ENCODE measurements at places on chromosomes 6 and 20. TPM values are rescaled to one million over a fixed set of nuclear protein-coding genes. Genes with fewer than 3 reads are reported as not detected.

Gene LIME1
- 12.1 TPM for total RNA-seq

Gene CCN2
- 418 TPM for total RNA-seq

Gene SLC52A3
- 1.7 TPM for total RNA-seq

Gene VWA7
- total RNA-seq, result 0.50 TPM

Gene GSTA2
- total RNA-seq, result not detected

Gene MATN4
- not detected for total RNA-seq

Gene COL21A1
- 22.2 TPM for total RNA-seq

Gene SLC13A3
- 0.63 TPM for total RNA-seq

Gene ADGRB3
- 5.7 TPM for total RNA-seq

Gene ABT1
- total RNA-seq, result 13.3 TPM

Gene ZC3H12D
- total RNA-seq, result 0.63 TPM

Gene ADAM33
- 45.4 TPM for total RNA-seq

DNA sequence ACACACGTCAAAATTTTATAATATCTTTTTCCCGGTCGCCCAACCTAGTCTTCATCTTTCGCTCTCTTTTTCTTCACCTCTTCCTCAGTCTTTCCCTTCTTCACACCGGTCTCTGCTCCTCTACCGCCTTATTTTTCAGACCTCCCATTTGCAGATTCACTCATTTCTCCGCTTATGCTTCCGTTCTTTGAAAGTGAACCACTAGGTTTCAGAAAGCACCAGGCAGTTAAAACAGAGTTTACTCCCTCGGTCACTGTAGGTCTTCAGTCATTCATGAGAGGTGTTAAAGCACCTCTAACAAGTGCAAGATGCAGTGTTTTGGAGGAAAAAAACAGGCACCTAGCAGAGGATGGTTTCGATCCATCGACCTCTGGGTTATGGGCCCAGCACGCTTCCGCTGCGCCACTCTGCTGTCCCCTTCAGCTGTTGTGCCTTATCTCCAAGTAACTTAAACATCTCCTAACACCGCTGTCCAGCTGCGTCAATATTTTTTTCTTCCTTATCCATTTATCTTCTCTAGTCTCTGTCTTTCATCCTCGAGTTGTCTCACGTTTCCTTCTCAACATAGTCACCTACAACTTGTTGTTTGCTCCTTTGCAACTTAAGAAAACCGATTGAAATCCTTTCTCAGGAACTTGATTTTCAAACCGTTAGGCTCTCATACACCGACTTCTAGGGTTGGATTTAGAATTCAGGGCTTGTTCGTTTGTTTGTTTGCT is 119.7 kb upstream of the ZNF184 start:
- no peaks in the 10 kb centered on the region for H3K36me3 ChIP-seq
- no peak for DNase-seq
- peaks cover 7% of the 10 kb centered on the region for H3K4me1 ChIP-seq
- no peak overlapping the region for H3K27ac ChIP-seq
- peaks cover 89% of the 10 kb centered on the region for H3K27me3 ChIP-seq
- no peak overlapping the region for H3K4me3 ChIP-seq

DNA sequence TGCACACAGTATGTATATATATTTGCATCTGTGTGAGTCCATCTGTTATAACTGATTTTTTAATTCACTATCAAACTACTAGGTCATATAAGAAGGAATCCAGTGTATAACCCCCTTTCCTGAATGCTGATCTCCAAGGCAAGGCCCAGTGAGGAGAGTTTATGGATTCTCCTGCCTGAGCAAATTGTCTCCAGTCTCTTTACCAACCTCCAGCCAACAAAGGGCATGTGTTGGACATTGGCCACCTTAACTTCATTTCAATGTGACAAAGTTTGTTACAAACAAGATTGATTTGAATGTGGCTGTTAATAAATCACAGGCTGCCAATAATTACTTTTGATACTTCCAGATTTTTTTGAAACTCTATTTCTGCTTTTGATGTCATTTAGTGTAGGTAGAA is 191.6 kb downstream of the HAO1 start:
- no peak overlapping the region for H3K4me3 ChIP-seq
- H3K36me3 ChIP-seq, result no peaks in the 10 kb centered on the region
- H3K27ac ChIP-seq, result no peak overlapping the region
- no peaks in the 10 kb centered on the region for H3K27me3 ChIP-seq

DNA sequence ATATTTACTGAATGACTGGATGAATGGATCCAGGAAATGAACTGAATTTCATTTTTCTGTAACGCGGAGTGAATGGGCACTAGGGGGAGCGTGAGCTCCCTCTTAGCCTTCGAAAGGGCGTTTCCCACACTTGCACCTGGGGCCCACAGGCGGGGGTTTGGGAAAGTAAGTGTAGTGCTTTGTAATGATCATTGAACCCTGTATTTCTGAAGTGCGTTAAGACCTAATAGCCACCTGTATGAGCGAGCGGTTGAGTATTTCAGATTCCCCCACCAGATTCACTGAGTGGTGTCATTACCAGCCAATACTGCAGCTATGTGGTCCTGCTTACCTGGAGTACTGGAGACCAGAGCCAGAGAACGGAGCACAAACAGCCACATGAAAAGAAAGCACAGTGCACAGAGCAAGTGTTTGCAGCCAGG is 10.5 kb downstream of the SYTL3 start:
- H3K27me3 ChIP-seq, result no peaks in the 10 kb centered on the region
- H3K4me3 ChIP-seq, result no peak overlapping the region
- H3K36me3 ChIP-seq, result no peaks in the 10 kb centered on the region

GRCh38 chr6:151948002-151948743 is 140.7 kb downstream of the ESR1 start:
- no peaks in the 10 kb centered on the region for H3K36me3 ChIP-seq
- no peak for DNase-seq

- no peaks in the 10 kb centered on the region for H3K4me1 ChIP-seq
- H3K27me3 ChIP-seq, result no peaks in the 10 kb centered on the region
- no peak overlapping the region for H3K27ac ChIP-seq
- no peak for DNase-seq
Measured at GRCh38 chr6:14396392-14396791, 278.8 kb downstream of the CD83 start.

- H3K4me3 ChIP-seq, result no peak overlapping the region
- peaks cover 53% of the 10 kb centered on the region for H3K4me1 ChIP-seq
- no peaks in the 10 kb centered on the region for H3K36me3 ChIP-seq
- H3K27me3 ChIP-seq, result no peaks in the 10 kb centered on the region
- peak overlapping the region; percentile 24 for H3K27ac ChIP-seq
- no peak for DNase-seq
Measured at GRCh38 chr6:43705996-43706395, 18.4 kb upstream of the MRPS18A start.

DNA sequence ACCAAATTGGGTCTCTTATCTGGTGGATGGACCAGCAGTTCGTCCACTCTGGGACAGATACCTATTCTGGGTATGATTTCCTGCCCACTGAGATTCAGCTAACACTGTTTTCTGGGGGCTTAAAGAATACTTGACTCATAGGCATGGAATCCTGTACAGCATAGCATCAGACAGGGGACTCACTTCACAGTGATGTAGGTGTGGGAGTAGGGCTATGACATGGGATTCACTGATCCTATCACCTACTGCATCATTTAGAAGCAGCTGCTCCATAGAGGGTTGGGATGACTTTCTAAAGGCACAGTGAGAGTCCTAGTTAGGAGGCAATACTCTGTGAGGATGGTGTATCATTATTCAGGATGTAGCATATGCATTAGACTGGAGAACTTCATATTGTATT is 74.5 kb upstream of the AHI1 start:
- H3K4me1 ChIP-seq, result no peaks in the 10 kb centered on the region
- DNase-seq, result no peak
- no peaks in the 10 kb centered on the region for H3K36me3 ChIP-seq
- no peak overlapping the region for H3K27ac ChIP-seq

- H3K4me1 ChIP-seq, result no peaks in the 10 kb centered on the region
- no peak for DNase-seq
- H3K27ac ChIP-seq, result no peak overlapping the region
- H3K4me3 ChIP-seq, result no peak overlapping the region
- no peaks in the 10 kb centered on the region for H3K36me3 ChIP-seq
Measured at GRCh38 chr20:36642136-36642535, 3.9 kb downstream of the SLA2 start.

- H3K27me3 ChIP-seq, result no peaks in the 10 kb centered on the region
- no peak overlapping the region for H3K27ac ChIP-seq
- peaks cover 15% of the 10 kb centered on the region for H3K4me1 ChIP-seq
- H3K4me3 ChIP-seq, result no peak overlapping the region
- H3K36me3 ChIP-seq, result no peaks in the 10 kb centered on the region
Measured at GRCh38 chr6:85966828-85967227, 324.1 kb upstream of the SYNCRIP start.

DNA sequence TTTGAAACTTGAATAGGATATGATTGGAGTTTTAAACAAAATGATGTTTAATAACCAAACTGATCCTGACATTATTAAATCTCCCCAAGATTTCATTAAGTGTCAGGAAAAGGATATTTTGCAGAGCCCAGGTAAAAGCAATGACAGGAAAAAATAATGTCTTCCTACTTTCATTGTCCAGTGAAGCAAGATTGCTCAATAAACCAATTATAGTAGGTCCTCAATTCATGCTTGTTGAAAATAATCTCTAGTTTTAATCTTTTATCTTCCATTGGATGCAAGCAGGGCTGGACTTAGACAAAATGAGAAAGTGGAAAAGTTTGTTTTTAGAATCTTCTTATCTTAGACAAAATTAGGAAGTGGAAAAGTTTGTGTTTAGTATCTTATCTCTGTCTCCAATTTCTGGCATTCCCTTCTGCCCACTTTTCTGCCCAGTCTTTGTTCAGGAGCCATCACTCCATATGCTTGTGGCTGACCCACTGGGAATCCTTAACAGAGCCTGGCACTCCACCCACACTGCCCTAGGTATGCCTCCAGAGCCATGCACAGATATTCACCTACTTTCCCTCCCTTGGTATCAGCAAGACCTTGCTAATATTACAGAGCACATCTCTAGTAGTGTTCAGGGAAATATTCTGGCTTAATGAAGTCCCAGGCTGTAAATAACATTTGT is 57.0 kb upstream of the CARMIL1 start:
- H3K4me1 ChIP-seq, result peaks cover 4% of the 10 kb centered on the region
- no peak for DNase-seq
- H3K27ac ChIP-seq, result no peak overlapping the region
- no peaks in the 10 kb centered on the region for H3K27me3 ChIP-seq
- no peak overlapping the region for H3K4me3 ChIP-seq

DNA sequence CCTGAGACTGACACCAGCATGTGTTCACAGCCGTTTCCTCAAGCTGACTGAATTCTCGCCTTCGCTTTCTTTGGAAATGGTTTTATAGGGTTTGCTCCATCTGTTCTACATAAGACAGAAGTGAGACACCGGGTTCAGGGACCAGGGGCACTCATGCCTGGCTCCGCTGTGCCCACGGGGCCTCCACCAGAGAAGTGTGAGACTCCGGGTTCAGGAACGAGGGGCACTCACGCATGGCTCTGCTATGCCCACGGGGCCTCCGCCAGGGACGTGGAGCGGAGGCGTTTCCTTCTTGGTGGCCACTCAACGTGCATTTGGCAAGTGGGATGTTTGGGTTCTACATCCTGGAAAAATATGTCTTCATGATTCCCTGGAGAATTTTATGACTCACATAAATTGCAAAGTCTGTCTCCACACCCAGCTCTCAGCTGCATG is 106.6 kb downstream of the RNASET2 start:
- H3K4me3 ChIP-seq, result no peak overlapping the region
- H3K36me3 ChIP-seq, result no peaks in the 10 kb centered on the region
- H3K27me3 ChIP-seq, result no peaks in the 10 kb centered on the region
- no peak overlapping the region for H3K27ac ChIP-seq

DNA sequence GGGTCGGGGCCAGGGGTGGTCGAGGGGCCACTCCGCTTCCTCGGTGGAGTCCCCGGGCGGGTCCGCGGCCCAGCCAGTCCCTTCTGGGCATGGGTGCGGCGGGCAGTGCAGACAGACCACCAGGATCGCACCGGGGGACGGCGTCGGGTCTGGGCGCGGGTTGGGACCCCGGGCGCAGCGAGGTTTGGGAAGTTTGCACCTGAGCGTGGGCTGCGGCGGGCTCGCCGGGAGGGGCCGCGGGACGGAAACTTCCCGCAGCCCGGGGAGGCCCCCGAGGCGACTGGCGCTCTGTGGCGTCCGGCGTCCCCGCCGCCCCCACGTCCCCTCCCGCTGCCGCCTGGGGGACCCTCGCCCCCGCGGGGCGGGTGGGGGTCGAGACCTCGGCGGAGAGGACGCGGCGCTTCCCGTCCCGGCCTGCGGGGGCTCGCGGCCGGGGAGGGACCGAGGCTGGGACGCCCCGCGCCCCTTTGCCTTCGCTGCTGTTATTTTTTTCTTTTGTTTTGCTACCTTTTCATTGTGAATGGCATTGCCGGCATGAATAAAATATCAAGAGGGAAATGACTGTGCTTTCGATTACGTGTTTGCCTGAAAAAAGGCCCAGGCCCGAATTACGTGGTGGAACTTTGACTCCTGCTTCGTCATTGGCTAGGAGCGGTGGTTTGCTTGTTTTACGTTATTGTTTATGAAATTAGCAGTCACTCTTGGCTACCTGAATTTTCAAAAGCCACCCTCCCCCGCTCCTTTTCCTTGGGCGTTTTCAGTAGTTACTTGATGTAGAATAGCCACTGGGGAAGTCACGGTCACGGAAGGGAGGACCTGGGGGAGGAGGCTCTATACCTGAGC is 703 bp downstream of the SNX9 start:
- peaks cover 28% of the 10 kb centered on the region for H3K4me1 ChIP-seq
- no peak for DNase-seq

GRCh38 chr6:41561931-41562911 is 16.0 kb downstream of the FOXP4 start:
- H3K4me1 ChIP-seq, result peaks cover 34% of the 10 kb centered on the region
- H3K36me3 ChIP-seq, result peaks cover 19% of the 10 kb centered on the region
- no peak for DNase-seq
- H3K4me3 ChIP-seq, result no peak overlapping the region

GRCh38 chr6:107490566-107491137 is 735 bp downstream of the SOBP start:
- H3K4me3 ChIP-seq, result peak overlapping the region; percentile 76
- peaks cover 4% of the 10 kb centered on the region for H3K27me3 ChIP-seq
- peak overlapping the region; percentile 92 for H3K27ac ChIP-seq
- peaks cover 66% of the 10 kb centered on the region for H3K4me1 ChIP-seq
- no peak for DNase-seq

GRCh38 chr6:88443554-88443953 is 277.4 kb upstream of the CNR1 start:
- H3K27me3 ChIP-seq, result no peaks in the 10 kb centered on the region
- no peaks in the 10 kb centered on the region for H3K36me3 ChIP-seq
- no peak overlapping the region for H3K4me3 ChIP-seq
- H3K4me1 ChIP-seq, result no peaks in the 10 kb centered on the region
- no peak for DNase-seq
- no peak overlapping the region for H3K27ac ChIP-seq

DNA sequence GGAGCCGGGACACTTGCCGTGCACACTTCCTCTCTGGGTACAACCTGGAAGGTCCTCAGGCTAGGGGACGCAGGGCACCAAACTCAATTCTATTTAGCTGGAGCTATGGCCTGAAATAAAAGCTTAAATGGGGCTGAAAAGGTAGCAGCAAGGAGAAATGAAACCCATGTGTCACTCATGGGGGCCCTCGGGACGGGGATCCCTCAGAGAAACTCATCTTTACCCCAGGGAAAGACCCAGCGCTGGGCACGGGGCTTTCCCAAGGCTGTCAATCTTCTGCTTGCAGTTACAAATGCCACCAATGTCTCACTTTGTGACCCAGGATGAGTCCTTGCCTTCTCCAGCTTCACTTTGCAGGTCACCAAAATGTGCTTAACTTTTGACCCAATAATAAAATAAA is 16.5 kb downstream of the SNAI1 start:
- no peaks in the 10 kb centered on the region for H3K4me1 ChIP-seq
- H3K36me3 ChIP-seq, result no peaks in the 10 kb centered on the region
- DNase-seq, result no peak

GRCh38 chr6:7060769-7061516 is 46.8 kb upstream of the RREB1 start:
- H3K36me3 ChIP-seq, result no peaks in the 10 kb centered on the region
- H3K27ac ChIP-seq, result no peak overlapping the region
- no peaks in the 10 kb centered on the region for H3K4me1 ChIP-seq
- no peaks in the 10 kb centered on the region for H3K27me3 ChIP-seq
- H3K4me3 ChIP-seq, result no peak overlapping the region
- no peak for DNase-seq
